ENCODE measurements at places on chromosomes 7 and 10.

DNA sequence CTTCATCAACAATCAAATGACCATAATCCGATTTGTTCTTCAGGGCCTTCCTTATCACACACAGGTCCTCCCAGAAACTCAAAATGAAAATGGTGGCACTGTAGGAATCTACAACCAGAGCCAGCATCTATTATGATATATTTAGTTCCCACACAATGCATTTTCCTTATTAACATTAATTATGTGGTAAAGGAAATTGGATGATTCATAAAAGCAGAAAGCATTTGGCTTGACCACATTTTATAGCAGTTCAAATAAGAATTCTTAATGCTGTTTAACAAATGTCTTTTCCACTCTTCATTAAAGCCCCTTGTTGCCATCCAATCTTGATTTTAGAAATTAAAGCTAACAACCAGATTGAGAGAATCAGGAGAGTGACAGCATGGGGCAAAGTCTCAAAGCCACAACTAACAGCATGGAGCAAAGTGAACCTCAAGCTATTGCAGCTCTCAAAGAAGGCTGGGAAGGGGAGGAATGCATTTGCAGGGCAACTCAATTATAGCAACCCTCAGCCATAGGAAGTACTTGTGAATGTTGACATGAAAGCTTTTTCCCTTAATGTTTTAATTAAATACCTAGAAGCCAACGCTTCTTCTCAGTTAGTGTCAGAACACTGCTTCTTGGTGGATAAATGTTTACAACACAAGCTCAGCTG lies 549.1 kb downstream of the NXPH1 start:
- DNase-seq = no peak
- no peaks in the 10 kb centered on the region for H3K36me3 ChIP-seq
- no peaks in the 10 kb centered on the region for H3K4me1 ChIP-seq
- no peak overlapping the region for H3K4me3 ChIP-seq
- H3K27ac ChIP-seq = no peak overlapping the region

DNA sequence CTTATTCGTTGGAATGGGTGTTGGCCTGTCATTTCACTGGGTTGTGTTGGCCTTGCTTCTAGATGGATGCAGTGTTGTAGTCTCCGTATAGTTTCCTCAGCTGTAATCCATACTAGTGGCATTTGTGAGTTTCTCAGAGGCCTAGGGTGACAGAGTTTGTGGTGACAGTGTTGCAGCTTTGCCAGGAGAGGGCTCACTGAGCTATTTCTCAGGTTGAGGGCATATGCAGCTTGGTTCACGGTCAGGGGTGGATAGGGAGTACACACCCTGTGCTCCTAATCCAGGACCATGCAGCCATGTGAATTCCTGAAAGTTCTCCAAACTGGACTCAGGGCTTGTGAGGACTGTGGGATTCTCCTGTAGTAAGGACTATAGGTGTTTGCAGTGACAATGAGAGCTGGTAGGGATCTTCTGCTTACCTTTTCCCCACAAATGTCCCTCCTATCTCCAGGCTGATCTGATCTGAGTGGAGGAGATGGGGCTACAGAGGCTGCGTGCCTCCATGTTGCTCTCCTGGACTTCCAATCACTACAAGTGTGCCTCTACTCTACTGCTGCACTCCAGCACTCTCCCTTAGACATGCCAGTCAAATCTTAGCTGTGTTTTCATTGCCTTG lies 229.0 kb downstream of the STK31 start:
- no peak overlapping the region for H3K4me3 ChIP-seq
- H3K36me3 ChIP-seq = no peaks in the 10 kb centered on the region
- no peaks in the 10 kb centered on the region for H3K27me3 ChIP-seq
- no peak overlapping the region for H3K27ac ChIP-seq
- H3K4me1 ChIP-seq = no peaks in the 10 kb centered on the region
- DNase-seq = no peak

GRCh38 chr7:127946847-127947246 lies 84.4 kb downstream of the LRRC4 start:
- no peaks in the 10 kb centered on the region for H3K4me1 ChIP-seq
- no peak overlapping the region for H3K27ac ChIP-seq
- peaks cover 10% of the 10 kb centered on the region for H3K36me3 ChIP-seq
- no peak overlapping the region for H3K4me3 ChIP-seq
- no peaks in the 10 kb centered on the region for H3K27me3 ChIP-seq

- peaks cover 3% of the 10 kb centered on the region for H3K36me3 ChIP-seq
- no peaks in the 10 kb centered on the region for H3K27me3 ChIP-seq
- peaks cover 27% of the 10 kb centered on the region for H3K4me1 ChIP-seq
Measured at GRCh38 chr10:87095236-87095945, 385 bp downstream of the SHLD2 start.

- H3K36me3 ChIP-seq = no peaks in the 10 kb centered on the region
- DNase-seq = no peak
- no peaks in the 10 kb centered on the region for H3K27me3 ChIP-seq
- no peak overlapping the region for H3K27ac ChIP-seq
Measured at GRCh38 chr7:27137640-27138315, 5.7 kb downstream of the HOXA5 start.

- no peak overlapping the region for H3K27ac ChIP-seq
- no peak for DNase-seq
- H3K4me1 ChIP-seq = no peaks in the 10 kb centered on the region
- H3K4me3 ChIP-seq = no peak overlapping the region
- no peaks in the 10 kb centered on the region for H3K27me3 ChIP-seq
Measured at GRCh38 chr7:86991771-86992191, 67.7 kb downstream of the ELAPOR2 start.

- H3K4me3 ChIP-seq = no peak overlapping the region
- H3K36me3 ChIP-seq = no peaks in the 10 kb centered on the region
- H3K4me1 ChIP-seq = no peaks in the 10 kb centered on the region
- H3K27me3 ChIP-seq = no peaks in the 10 kb centered on the region
Measured at GRCh38 chr10:30182191-30183054, 123.0 kb upstream of the JCAD start.

DNA sequence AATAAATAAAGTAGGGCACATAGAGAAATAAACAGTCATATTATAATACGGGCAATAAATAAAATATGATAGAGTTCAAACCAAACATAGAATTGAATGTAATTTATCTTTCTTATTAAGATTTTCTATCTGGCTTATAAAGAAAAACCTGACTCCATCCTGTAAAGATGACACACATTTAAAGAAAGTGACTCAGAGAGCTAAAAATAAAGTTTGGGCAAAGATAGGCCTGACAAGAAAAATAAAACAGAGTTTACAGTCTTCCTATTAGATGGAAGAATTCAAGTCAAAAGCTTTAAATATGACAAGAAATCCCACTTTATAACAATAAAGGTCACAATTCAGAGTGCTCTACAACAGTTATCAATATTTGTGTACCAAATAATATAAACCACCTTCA lies 580.6 kb downstream of the PHTF2 start:
- H3K4me3 ChIP-seq = no peak overlapping the region
- no peak for DNase-seq
- H3K36me3 ChIP-seq = no peaks in the 10 kb centered on the region

- no peaks in the 10 kb centered on the region for H3K4me1 ChIP-seq
- H3K36me3 ChIP-seq = no peaks in the 10 kb centered on the region
- DNase-seq = no peak
- H3K4me3 ChIP-seq = no peak overlapping the region
- no peak overlapping the region for H3K27ac ChIP-seq
Measured at GRCh38 chr10:7423521-7423920, 12.7 kb upstream of the SFMBT2 start.

- H3K4me3 ChIP-seq = no peak overlapping the region
- H3K27me3 ChIP-seq = no peaks in the 10 kb centered on the region
- no peaks in the 10 kb centered on the region for H3K36me3 ChIP-seq
- H3K27ac ChIP-seq = no peak overlapping the region
- H3K4me1 ChIP-seq = no peaks in the 10 kb centered on the region
- DNase-seq = no peak
Measured at GRCh38 chr7:107712025-107712424, 31.9 kb upstream of the CBLL1 start.

GRCh38 chr10:103514244-103514643 lies 20.7 kb downstream of the NEURL1 start:
- H3K27ac ChIP-seq = no peak overlapping the region
- DNase-seq = no peak
- H3K4me1 ChIP-seq = no peaks in the 10 kb centered on the region
- H3K36me3 ChIP-seq = no peaks in the 10 kb centered on the region

GRCh38 chr7:135076882-135077281 lies 71.0 kb upstream of the TMEM140 start:
- no peaks in the 10 kb centered on the region for H3K36me3 ChIP-seq
- DNase-seq = no peak
- H3K27ac ChIP-seq = no peak overlapping the region
- no peaks in the 10 kb centered on the region for H3K4me1 ChIP-seq
- H3K4me3 ChIP-seq = no peak overlapping the region

DNA sequence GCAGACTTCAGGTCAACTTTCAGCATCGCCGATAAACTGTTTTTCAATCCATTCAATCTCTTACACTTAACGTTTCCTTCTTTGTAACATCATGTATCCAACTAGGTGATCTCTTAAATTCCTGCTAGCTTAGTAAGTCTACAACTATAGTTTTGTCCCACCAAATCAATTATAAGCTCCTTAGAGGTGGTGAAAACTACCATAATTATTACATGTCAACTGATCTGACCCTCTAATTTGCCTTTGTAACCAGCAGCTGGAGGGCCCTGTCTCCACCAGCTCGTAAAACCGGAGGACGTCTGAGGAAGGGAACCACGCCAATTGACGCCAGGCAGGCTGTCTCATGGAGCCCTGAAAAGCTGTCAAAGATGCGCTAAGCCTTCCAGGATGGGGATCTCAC lies 113.4 kb downstream of the ABCC2 start:
- H3K4me1 ChIP-seq = no peaks in the 10 kb centered on the region
- H3K4me3 ChIP-seq = no peak overlapping the region
- peaks cover 10% of the 10 kb centered on the region for H3K36me3 ChIP-seq

GRCh38 chr10:114427124-114427852 lies 23.0 kb upstream of the AFAP1L2 start:
- no peaks in the 10 kb centered on the region for H3K4me1 ChIP-seq
- H3K27ac ChIP-seq = no peak overlapping the region
- no peaks in the 10 kb centered on the region for H3K27me3 ChIP-seq
- H3K36me3 ChIP-seq = no peaks in the 10 kb centered on the region
- H3K4me3 ChIP-seq = no peak overlapping the region

GRCh38 chr10:86020134-86020533 lies 346.5 kb downstream of the GRID1 start:
- no peak overlapping the region for H3K4me3 ChIP-seq
- no peaks in the 10 kb centered on the region for H3K27me3 ChIP-seq
- no peak for DNase-seq
- H3K4me1 ChIP-seq = no peaks in the 10 kb centered on the region
- H3K36me3 ChIP-seq = no peaks in the 10 kb centered on the region

- H3K27ac ChIP-seq = no peak overlapping the region
- no peak for DNase-seq
- no peaks in the 10 kb centered on the region for H3K4me1 ChIP-seq
- H3K27me3 ChIP-seq = no peaks in the 10 kb centered on the region
- no peak overlapping the region for H3K4me3 ChIP-seq
- no peaks in the 10 kb centered on the region for H3K36me3 ChIP-seq
Measured at GRCh38 chr10:109173121-109173520, 750.2 kb downstream of the XPNPEP1 start.

GRCh38 chr7:50646069-50646468 lies 80.9 kb upstream of the DDC start:
- H3K4me3 ChIP-seq = no peak overlapping the region
- no peaks in the 10 kb centered on the region for H3K36me3 ChIP-seq
- no peak for DNase-seq
- no peaks in the 10 kb centered on the region for H3K4me1 ChIP-seq

- no peaks in the 10 kb centered on the region for H3K36me3 ChIP-seq
- no peak for DNase-seq
- no peak overlapping the region for H3K27ac ChIP-seq
Measured at GRCh38 chr7:15932318-15932717, 245.8 kb upstream of the MEOX2 start.

GRCh38 chr7:117841611-117842010 lies 31.6 kb downstream of the CTTNBP2 start:
- H3K27me3 ChIP-seq = no peaks in the 10 kb centered on the region
- no peaks in the 10 kb centered on the region for H3K36me3 ChIP-seq
- DNase-seq = no peak
- H3K27ac ChIP-seq = no peak overlapping the region
- H3K4me3 ChIP-seq = no peak overlapping the region
- no peaks in the 10 kb centered on the region for H3K4me1 ChIP-seq

- H3K36me3 ChIP-seq = no peaks in the 10 kb centered on the region
- DNase-seq = no peak
- H3K27me3 ChIP-seq = no peaks in the 10 kb centered on the region
- H3K27ac ChIP-seq = no peak overlapping the region
- H3K4me3 ChIP-seq = no peak overlapping the region
- H3K4me1 ChIP-seq = peaks cover 16% of the 10 kb centered on the region
Measured at GRCh38 chr7:2702594-2702957, 14.6 kb downstream of the AMZ1 start.

DNA sequence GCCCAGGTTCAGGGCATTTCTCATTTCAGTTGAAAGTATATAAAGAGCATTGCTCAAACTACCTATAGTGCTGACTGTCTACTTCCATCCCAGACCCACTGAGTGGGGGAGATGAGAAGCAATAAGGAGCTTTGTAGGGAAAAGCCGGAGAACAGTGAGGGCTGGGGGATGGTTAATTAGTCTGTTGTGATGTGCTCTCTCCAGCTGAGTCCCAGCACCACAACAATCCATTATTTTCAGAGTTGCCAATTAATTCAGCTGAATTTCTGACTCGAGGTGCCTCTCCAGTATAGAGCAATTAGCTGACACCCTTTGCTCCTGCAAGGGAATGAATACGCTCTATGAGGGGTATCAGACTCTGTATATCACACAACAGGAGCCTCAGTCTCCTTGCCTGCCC lies 1118.6 kb downstream of the SORCS3 start:
- H3K4me1 ChIP-seq = no peaks in the 10 kb centered on the region
- no peaks in the 10 kb centered on the region for H3K27me3 ChIP-seq

GRCh38 chr7:29898301-29898700 lies 91.3 kb downstream of the SCRN1 start:
- no peaks in the 10 kb centered on the region for H3K36me3 ChIP-seq
- no peak for DNase-seq
- no peaks in the 10 kb centered on the region for H3K27me3 ChIP-seq
- no peaks in the 10 kb centered on the region for H3K4me1 ChIP-seq

GRCh38 chr10:3045471-3046209 lies 21.7 kb upstream of the PFKP start:
- H3K27me3 ChIP-seq = no peaks in the 10 kb centered on the region
- H3K36me3 ChIP-seq = no peaks in the 10 kb centered on the region
- DNase-seq = no peak
- no peak overlapping the region for H3K27ac ChIP-seq
- no peak overlapping the region for H3K4me3 ChIP-seq

DNA sequence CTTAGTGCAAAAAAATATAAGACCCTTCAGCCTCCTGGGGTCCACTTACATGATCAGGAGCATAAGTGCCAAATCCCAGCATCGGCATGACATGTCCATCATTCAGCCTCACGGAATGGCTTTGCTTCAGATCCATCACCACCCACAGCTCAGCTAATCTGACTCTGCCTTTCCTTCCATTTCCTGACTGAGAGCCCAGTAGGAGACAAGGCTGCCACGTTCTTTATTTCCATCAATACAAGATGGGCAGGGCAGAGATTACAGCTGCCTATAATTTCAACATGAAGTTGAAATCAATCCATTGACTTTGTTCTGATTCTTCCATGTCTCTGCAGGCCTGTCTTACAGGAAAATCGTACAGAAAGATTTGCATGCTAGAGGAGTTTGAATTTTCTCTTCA lies 76.4 kb upstream of the UCN3 start:
- no peak for DNase-seq
- no peak overlapping the region for H3K27ac ChIP-seq
